HCT116 (cell line): ENCODE measurements at places on chromosomes 7 and 10.

GRCh38 chr7:50185208-50185607, 92.2 kb upstream of the ZPBP start:
- no peak for DNase-seq

DNA sequence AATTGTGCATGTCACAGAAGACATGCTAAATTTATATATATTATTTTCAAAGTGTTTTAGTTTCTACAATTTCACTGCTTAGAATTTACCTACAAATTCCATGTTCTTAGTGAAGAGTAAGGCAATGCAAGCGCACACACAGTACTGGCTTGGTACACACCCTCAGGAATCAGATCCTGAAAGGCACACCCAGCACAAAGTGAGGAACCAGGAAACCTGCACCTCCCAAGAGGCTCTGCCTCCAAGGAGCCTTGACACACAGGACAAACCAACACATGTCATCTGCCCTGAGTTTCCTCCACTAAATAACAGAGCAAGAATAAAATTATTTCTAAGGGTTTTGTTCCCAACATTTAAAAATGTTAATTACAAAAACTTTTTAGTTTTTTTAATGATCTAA, 156.2 kb downstream of the PARD3 start:
- DNase-seq, result no peak

GRCh38 chr7:70660154-70660818, 471.7 kb upstream of the GALNT17 start:
- DNase-seq, result no peak

- no peak for DNase-seq
Measured at GRCh38 chr10:66637273-66638036, 288.4 kb upstream of the LRRTM3 start.

- DNase-seq, result no peak
Measured at GRCh38 chr10:12490963-12491362, 141.6 kb downstream of the CAMK1D start.

DNA sequence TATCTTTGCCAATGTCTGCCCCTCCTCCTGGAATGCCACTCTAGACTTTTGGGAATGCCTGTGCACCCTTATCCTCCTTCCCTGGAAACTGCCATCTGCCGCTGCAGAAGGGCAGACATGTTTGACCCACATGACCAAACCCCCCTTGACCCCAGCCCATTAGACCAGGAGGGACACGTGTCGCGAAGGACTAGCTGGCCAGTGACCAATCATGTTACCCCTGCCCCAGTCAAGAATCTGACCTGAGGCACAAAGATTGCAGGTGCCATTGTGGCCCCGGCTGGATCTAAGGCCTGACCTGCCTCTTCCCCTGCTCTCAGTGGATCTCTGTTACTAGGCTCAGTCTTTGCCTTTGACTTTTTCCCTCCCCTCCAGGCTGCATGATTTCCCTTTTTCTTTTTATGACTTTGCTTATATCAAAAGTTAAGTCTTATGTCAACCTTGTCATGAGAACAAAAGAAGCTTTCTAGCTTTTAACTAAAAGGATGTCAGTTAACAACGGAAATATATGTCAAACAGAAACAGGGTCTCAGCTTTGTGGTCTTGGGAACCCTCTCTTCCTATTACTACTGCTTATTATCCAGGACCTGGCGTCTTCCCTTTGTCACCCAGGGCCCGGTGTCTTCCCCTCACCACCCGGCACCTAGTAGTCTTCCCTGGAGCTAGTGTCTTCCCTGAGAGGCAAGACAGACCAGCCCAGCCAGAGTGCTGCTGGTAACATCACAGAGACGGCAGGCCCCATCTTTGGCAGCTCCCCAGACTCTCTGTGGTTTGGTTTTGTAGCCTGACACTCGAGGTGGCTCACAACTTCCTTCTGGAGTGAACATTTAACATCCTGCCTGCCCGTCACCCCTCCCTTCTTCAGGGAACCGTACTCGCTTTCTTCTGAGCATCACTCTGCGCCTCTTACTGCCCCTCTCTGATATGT, 24.4 kb upstream of the PPIF start:
- DNase-seq, result no peak

DNA sequence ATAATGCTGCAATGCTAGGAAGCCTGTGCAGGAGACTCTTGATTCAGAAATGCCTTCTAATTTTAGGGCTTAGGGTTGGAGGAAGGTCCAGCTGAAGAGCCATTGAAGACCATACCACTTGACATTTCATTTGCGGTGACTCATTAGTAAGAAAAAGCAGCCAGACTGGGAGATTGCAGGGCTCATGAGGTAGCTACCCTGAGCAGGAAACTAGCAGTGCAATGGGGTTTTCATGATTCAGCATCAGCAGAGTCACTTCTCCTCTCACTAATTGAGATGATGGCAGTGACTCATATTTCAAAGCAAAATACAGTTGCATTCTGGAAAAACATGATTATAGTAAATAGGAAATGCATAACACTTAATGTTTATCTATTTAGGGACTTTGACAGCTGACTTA, 434.1 kb downstream of the DNAJB9 start:
- no peak for DNase-seq

GRCh38 chr7:51321961-51322515, 5.4 kb upstream of the COBL start:
- no peak for DNase-seq

DNA sequence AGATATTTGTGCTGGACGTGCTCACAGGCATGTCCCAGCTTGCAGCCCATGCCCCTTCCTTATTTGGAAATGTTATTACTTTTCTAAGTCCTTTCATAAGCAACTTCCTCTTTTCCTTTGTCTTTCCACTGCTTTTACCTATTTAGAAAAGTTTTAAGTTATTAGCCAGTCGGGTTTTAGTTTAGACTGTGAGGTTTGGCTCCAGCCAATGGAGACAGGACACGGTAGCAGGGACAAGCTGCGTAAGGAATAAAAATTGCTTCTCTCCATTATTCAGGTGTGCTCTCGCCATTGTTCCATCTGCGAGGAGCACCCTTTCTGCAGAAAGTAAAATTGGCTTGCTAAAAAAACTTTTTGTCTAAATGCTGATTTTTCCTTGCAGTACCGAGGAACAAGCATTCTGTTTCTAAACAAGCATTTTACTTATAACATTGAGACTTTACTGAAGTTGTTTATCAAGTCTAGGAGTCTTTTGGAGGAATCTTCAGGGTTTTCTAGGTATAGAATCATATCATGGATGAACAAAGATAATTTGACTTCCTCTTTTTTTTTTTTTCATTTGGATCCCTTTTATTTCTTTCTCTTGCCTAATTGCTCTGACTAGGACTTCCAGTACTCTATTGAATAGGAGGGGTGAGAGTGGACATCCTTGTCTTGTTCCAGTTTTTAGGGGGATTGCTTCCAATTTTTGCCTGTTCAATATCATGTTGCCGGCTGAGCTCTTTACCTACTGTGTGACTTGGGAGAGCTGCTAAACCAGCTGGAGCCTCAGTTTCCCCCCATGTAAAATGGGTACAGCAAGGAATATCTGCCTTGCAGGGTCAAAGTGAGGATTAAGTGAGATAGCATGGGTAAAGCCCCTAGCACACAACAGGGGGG, 63.8 kb downstream of the ALOX5 start:
- no peak for DNase-seq

DNA sequence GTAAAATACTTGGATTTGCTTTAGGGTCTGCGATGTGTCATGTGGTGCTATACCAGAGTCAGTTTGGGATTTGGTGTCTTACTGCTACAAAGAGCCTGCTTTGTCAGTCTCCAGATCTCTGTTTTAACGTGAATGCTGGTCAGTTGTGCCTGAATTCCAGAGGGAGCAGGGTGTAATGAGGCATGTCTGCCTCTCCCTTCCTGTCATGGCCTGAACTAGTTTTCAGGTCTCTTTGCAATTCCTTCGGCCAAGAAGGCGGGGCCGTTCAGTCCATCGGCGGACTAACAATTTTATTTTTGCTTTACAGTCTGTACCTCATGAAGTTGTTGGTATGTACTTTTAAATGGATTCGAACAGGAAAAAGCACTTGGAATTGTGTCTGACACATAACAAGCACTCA, 465.1 kb upstream of the ADARB2 start:
- DNase-seq, result no peak

DNA sequence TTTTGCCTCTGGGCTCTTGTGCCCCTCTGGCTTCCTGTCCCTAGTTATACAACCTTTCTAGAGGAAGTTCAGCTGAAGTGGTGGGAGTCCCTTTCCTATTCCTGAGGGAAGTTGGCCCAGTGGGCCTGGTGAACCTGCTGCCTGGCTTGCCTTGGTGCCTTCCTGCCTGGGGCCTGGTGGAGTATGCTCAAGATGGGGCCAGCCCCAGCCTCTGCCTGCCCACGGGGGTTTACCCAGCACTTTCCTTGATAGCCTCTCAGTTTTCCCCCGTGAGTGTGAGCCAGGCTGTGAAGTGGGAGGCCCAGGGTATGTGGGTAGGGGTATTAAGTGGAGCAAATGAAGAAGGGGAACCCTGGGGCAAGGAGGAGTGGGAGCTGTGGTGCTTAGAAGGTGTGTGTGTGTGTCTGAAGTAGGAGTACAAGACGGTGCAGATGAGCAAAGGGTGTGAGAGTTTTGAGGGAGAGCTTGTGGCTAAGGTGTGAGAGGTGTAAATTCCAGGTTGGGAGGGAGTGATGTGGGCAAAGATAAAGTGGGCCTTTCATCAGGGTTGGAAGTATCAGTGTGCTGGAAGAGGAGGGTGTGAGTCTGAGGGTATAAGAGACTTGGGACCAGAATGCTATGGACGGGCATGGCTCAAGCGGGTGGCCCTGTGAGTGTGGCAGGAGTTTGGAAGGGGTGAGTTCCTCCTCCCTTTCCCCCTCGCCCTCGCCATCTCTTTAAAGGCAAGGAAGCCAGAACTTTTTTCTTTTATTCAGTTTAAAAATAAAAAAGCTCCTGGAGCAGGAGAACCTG, 10.9 kb upstream of the PAX2 start:
- no peak for DNase-seq

DNA sequence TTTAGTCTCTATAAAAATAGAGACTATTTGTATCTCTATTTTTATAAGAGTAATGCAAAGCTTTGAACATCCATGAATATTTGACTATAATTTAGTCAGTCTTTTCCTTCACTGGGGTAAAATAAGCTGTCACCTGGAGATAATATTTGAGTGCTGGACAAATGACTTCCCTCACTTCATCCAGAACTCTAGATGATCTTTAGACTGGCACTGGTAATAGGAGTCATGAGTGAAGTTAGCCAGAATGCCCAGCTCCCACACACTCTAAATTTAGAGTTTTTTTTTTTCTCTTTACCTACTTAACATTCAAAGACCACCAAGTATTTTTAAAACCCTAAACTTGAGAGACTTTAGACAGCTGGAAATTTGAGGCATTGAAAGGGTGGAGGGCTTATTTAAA, 100.7 kb downstream of the LSMEM1 start:
- DNase-seq, result no peak

- DNase-seq, result no peak
Measured at GRCh38 chr7:32259931-32260596, 189.9 kb upstream of the PDE1C start.

- no peak for DNase-seq
Measured at GRCh38 chr10:78516236-78516635, 482.6 kb downstream of the RPS24 start.

DNA sequence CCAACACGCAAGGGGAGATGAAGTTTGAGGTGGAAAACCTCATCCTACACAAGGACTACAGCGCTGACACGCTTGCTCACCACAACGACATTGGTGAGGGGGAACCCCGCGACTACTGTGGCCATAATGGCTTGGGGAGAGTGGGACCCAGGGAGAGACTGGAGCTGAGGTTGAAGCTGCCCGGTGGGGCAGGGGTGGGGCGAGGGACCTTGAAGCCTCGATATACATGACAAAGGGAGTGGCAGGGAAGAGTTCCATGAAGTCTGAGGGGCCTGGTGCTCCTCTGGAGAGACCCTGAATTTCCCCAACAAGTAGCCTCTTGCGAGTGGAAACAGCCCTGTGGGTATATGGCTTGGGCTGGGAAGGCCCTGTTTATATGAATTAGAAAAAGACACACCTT, 3.1 kb downstream of the PLAU start:
- DNase-seq, result no peak

GRCh38 chr7:103120362-103120761, 28.5 kb downstream of the NAPEPLD start:
- no peak for DNase-seq

DNA sequence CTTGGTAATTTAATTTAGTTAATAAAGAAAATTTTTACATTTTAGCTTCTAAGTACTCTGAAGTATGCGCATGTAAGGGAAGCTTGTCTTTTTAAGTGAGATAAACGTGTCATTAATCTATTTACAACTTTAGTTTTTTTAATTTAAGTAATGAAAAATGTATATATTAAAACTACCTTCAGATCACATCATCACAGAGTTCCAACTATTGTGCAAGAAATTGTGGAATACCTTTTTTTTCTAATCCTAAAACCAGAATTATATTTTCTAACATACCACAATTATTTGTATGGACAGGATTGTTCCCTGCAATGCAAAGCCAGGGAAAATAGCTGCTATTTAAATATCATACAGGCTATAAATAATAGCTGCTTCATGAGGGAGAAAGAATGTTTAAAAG, 303.2 kb upstream of the KCND2 start:
- DNase-seq, result no peak

DNA sequence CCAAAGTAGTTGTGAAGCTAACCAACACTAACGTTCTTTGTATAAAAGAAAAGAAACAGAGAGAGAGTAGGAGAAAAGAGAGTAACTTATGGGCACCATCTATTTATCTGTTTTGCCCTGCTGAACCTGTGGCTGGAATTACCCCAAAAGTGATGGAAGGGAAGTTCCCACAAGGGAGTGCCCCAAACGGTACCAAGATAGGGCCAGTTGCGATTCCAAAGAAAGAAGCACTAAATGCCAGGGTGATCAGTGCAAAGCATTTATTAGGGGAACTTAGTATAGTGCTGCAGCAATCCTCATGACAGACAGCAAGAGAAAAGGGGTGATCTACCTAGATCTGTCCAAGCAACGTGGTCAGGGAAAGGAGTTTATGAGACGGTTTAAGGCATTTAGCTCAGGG, 190.2 kb downstream of the SORCS3 start:
- DNase-seq, result no peak

- DNase-seq, result no peak
Measured at GRCh38 chr7:88758381-88759229, 895 bp upstream of the ZNF804B start.

DNA sequence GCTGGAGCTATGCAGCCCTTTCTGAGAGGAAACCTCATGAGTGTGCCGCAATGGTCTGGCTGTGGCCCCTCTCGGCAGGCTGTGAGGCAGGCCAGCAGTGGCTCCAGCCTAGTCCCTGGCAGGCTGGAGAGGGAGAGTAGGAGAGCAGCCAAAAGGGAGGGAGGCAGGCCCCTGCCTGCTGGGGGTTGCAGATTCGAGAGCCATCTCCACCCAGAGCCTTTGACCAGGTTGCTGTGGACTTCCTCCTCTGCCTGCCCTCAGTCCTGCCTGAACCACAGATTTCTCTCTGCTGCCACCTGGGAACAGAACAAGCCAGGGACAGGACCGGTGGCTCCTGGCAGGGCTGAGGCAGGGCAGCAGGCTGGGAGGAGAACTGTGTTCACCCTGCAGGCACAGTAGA, 13.9 kb downstream of the PAX2 start:
- no peak for DNase-seq

GRCh38 chr10:28077889-28078288, 79.0 kb upstream of the ODAD2 start:
- DNase-seq, result peak; percentile 53

- no peak for DNase-seq
Measured at GRCh38 chr7:72429316-72429715, 17.2 kb upstream of the CALN1 start.

GRCh38 chr10:33253411-33253810, 81.1 kb downstream of the NRP1 start:
- no peak for DNase-seq

- DNase-seq, result no peak
Measured at GRCh38 chr10:19532411-19532810, 283.8 kb upstream of the PLXDC2 start.
